Esophagus muscularis mucosa (tissue), 4 donors: ENCODE measurements at places on chromosomes 16 and 17. TPM values are rescaled to one million over a fixed set of nuclear protein-coding genes. Genes with fewer than 3 reads are reported as not detected.

- DNase-seq: no peak
Measured at GRCh38 chr17:44930667-44931066, 15.4 kb upstream of the GFAP start.

DNA sequence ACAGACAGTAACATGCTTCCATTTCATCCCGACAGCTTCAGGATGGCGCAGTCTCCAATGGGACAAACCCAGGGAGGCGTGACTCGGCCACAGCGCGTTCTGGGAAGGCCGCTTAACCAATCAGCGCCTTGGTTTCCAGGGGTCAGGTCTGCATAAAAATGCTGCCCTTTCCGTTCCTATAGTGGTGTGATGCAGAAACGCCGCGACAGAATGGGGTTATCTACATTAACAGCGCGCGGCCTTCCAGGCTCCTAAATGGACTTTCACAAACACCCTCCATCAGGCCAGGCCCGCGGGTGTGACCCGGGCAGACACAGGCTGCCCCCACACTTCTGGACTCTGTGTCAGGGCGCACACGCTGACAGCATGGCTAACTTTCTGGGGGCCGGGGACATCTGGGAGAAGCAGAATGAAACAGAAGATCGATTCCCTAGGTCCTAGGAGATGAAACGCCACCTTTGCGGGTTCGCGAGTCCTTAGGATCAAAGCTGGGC is 792 bp downstream of the TMEM231 start:
- DNase-seq: no peak

DNA sequence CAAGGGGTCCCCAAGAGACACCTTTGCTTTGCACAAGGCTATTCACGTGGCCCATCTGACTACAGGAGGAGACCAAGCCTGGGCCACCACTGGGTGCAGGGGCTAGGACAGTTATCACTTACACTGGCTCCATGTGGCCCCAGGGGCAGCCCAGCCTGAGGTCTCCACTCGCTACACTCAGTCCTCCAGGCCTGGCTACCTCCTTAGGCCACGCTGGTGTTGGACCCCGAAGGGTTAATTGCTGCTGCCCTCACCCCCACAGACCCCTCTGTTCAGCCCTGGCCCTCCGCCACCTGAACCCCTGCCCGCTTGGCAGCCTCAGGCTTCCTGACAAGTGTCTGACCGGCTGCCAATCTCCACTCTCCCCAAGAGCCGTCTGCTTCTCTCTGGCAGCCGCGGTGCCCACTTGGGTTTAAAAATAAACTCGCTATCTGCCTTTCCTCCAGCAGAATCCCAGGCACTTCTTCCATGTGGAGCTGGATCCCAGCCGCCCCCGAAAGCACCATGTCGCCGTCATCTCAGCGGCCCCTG is 27.8 kb downstream of the ADAM11 start:
- DNase-seq: no peak

DNA sequence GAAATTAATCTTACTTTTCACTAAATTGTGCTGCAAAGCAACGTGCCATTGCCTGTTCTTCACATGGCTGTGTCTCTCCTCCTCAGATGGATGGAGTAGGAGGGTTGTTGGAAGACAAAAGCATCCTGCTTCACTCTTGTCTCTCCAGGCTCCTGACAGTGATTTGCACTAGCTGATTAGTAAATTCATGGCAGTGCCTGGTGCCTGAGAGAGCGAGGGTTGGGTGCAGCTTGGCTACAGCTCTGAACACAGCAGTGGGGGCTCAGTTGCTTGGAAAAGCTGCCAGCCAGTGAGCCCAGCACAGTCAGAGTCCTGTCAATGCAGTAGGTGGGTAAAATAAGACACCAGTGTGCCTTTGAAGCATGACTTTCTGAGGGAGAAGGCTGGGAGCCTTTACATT is 37.4 kb downstream of the CDH13 start:
- DNase-seq: no peak

- DNase-seq: no peak
Measured at GRCh38 chr17:38915639-38915995, 9.8 kb upstream of the LASP1NB start.

- no peak for DNase-seq
Measured at GRCh38 chr17:33038740-33039139, 47.1 kb downstream of the SPACA3 start.

- DNase-seq: no peak
Measured at GRCh38 chr17:74711058-74711824, 1.5 kb downstream of the CD300LF start.

DNA sequence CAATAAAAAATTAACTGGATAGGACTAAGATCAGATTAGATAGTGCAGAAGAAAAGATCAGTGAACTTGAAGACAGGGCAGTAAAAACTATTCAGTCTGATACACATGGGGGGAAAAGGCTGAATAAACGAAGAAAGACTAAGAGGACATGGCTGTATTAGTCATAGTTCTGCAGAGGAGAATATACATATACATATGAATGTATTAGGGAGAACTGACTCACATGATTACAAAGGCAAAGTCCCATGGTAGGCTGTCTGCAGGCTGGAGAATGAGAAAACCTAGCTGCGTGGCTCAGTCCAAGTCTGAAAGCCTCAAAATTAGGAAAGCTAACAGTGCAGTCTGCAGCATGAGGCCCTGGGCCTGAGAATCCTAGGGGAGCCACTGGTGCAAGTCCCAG is 98.2 kb upstream of the GNAO1 start:
- DNase-seq: no peak

- no peak for DNase-seq
Measured at GRCh38 chr17:59027750-59028149, 78.9 kb downstream of the TRIM37 start.

DNA sequence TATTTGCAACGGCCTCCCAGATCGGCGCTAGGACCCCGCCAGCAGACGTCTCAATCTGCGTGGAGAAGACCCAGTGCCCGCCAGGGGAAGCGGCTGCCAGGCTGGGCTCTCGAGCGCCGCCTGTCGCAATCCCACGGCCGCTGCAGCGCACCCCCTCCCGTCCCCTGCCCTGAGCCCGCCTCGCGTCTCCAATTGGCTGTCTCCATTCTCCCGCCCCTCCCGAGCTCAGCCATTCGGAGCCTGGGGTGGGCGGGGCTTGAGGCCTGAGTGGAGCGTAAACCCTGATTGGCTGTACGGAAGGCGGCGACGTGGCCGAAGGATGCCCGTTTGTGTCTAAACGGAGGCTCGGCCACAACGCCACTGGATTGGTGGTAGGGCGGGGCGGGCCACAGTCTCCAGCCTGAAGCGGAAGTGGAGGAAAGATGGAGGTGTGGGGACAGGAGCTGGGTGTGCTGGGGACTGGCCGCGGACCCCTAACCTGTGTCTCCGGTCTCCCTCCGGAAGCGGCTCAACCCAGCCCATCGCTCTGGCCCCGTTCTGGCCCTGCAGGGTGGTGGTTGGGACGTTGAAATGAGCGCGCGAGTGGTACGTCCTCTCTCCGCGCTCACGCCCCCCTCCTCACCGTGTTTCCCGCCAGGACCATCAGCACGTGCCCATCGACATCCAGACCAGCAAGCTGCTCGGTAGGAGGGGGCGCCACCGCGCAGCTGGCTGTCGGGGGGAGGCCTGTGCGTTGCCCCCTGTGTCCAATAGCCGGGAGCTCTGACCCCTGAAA is at the start of gene CDK5RAP3:
Gene CDK5RAP3, plus strand, starts transcription at position 389 of the 775 bp plus-strand sequence. Its CDS starts 34 bp downstream, at position 423.
- peak; percentile 100 for DNase-seq

DNA sequence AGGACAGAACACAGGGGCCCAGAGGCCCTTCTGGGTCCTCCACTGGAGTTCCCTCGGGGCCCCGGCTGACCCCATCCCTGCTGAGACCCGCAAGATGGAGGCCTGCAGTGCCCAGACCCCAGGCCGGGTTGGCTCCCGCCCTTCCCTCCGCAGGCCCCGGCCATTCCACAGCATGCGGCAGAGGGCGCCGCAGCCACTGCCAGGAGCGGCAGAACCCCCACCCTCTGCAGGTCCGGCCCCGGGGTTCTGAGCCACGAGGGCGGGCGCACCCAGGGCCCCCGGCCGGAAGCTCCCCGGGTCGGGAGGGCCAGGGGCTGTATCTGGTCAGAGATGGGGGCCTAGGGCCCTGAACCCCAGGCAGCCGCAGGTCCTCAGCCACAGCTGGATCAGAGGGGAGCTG is 2.4 kb upstream of the PERCC1 start:
- no peak for DNase-seq

CDH15 gene
- total RNA-seq: 0.13 TPM

NHERF2 gene
- total RNA-seq: 106 TPM

UTS2R gene
- total RNA-seq: not detected

FAM20A gene
- total RNA-seq: 3.0 TPM

EFCAB5 gene
- 0.78 TPM for total RNA-seq
